ENCODE measurements at places on chromosomes 2 and 18.

- DNase-seq: no peak
Observed at GRCh38 chr18:35919179-35919578, 53.3 kb upstream of the RMP24 start.

- DNase-seq: peak; percentile 48
Observed at GRCh38 chr2:9310798-9311197, 104.2 kb downstream of the ASAP2 start.

DNA sequence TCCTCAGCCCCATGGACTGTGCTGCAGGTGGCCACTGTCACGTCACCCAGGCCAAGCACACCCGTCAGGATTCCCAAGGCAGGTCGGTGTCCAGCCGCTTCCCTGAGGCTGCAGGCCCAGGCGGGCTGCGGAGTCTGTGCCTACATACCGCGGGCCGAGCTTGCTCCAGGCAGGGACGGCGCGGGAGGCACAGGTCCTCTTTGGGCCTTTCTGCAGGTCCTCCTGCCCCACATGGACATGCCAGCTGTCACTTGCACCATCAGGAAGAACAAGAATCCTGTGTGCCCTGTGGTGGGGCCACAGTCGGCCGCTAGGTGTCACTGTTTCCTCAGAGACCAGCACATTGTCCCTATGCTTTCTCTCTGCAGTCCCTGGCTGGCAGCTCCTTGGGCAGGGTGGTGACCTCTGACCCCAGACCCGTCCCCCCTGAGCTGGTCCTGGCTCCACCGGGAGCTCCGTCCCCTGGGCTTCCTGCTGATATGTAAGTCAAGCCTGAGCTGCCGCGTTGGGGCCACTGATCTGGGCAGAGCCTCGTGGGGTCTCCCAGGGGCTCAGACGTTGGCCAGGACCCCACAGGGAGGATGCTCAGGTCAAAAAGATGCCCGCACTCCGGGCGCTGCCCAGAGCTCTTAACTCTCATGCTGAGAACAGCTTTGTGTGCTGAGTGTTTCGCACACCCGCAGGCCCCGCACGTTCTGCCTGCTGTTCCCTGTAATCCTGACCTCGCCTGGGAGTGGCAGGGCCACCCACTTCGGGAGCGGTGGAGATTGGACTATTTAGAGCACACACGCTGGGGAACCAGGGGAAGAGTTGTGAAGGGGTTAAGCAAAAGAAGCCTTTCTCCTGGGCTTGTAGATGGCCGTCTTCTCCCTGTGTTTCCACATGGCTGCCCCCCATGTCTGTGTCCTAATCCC is 17.3 kb upstream of the AGXT start:
- peak; percentile 68 for DNase-seq

- no peak for DNase-seq
Observed at GRCh38 chr18:77369644-77370043, 120.0 kb downstream of the GALR1 start.

DNA sequence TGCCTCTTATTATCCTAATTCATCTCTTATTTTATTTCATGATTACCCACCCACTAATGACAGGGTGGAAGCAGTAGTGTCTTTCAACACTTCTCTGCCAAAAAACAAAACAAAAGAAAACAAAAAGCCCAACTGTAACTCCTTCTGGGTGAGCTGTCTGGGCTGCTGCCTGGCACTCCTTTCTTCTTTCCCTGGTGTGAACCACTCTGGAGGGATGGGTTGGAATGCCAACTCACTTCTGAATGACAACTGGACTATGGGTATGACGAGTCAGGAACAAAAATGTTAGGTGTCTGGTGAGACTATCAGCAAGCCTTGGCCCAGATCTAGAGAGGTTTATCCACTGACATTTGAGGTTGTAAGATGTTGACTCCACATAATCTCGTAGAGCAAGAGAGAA is 88.3 kb upstream of the ITGB6 start:
- DNase-seq: no peak

GRCh38 chr2:38692636-38693318 is 26.9 kb downstream of the GALM start:
- DNase-seq: no peak

GRCh38 chr2:98357849-98358248 is 11.6 kb downstream of the CNGA3 start:
- DNase-seq: no peak

- peak; percentile 5 for DNase-seq
Observed at GRCh38 chr18:46542545-46542944, 114.5 kb downstream of the LOXHD1 start.

DNA sequence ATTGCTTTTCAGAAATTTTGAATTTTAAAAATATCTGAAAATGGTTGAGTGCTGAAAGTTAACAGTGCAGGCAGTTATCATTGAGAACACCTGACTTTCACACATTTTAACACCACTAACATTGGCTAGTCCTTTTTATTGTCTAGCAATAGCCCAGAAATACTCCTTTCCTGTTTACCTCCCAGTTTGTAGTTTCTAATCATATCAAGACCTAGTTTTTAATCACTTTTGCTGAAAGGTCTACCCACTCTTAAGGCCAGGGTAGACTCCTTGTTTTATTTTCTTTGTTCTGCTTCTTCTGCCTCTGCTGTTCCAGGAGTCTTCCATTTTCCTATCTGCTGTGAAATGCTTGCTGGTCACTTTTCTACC is 72.1 kb downstream of the UBE2E3 start:
- no peak for DNase-seq

DNA sequence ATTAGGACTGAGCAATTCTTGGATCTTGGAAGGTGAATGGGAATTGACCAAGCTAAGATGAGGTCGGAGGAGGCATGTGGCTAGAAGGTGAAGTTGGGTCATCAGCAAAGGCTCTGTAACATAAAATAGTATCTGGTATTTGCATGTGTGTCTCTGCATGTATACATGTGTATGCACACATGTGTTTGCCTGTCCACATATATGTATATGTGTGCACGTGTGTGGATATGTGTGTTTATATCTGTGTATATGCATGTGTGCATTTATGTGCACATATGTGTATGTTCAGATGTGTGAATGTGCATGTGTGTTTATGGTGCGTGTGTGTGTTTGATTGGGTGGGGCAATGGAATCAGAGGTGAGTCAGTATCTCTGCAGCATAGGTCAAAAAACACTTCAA is 664.3 kb downstream of the CNTNAP5 start:
- no peak for DNase-seq

DNA sequence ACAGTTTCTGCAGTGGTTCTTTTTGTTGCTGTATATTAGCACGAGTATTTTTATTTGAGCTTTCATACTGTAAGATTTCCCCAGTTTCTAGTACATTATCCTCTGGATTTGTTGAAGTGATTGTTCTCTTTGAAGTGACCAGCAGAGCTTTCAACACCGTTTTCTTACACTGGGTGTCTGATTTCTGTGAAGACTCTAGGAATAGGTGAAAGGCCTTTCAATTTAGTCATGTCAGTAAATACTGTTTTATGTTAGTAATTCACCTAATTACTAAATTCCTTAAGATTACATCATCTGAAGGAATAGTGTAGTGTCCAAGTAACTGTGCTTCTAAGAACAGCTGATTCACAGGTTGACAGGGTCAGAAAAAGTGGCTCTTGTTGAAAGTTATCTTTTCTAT is 2.3 kb downstream of the PPM1B start:
- DNase-seq: peak; percentile 7

DNA sequence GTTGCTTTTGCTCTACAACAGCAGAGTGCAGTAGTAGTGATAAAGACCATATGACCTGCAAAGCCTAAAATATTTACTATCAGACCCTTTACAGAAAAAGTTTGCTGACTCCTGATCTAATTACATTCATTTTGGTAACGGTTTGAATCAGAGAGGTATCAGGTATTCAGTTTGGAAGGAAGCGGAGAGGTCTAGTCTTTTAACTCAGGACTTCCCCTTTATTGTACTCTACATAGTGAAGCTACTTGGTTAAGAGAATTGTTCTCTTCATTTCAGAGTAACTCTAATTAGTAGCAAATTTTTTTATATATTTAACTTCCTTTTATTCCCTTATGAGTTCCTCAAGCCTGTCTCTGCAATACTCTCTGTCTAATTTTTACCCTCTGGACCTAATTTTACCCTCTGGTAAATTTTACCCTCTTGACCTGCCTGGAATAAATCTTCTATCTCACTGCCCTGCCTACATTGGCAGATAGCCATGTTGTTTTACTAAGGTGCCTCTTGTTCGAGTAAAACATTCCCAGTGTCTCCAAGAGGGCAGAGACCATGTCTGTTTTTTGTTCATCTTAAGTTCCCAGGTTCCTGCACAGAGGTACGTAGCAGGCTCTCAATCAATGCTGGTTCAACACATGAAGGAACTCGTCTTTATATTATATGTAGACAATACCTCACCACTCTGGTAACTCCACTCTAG is 170.6 kb downstream of the DNAH6 start:
- DNase-seq: no peak

DNA sequence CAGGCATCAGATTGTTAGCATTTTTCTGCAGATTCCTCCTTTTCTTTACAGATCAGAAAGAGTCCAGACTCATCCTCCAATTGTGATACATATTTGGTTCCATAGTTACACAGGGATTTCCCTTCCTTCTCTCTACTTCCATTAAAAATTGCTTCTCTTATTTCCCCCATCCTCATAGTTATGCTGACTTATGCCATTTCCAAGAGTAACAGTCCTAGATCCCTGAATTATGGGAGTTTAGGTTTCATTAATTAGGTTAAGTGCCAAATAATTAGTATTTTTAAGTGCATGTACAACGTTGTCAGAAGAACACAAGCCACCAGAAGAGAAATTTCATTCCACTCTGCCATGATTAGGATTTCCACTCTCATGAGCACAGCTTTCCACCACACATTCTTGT is 198.5 kb downstream of the BARD1 start:
- DNase-seq: no peak

DNA sequence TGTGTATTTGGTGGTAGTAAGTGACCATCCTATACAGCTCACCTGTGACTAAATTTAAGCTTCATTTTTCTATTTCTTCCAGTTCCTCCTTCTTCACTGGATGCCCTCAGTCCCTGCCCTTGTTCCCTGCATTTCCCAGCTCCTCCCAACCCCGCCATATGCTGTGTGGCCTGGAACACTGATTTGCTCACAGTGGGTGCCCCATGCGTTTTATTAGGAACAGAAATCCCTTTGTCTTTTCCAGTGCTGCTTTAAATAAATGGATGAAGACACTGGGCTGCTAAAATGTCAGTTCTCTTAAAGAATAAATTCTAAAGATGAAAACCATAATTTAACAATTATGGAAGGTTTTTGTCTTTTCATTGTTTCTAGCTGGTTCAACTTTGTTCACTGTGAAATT is 477.3 kb downstream of the DCDC2C start:
- DNase-seq: no peak

DNA sequence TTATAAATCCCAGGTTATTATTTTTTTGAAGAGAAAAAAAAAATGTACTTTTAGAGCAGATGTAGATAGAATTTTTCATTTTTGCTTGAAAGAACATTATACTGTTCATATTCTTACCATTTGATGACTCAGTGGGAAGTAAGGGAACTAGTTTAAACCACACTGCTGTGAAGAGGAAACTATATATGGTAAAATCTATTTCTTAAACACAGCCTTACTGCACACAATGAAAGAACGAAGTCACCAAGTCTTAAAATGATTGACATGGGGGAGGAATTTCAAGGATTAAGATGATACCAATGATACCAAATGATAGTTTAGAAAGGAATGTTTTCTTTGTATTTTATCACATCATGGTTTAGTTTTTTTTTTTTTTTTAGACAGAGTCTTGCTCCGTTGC is 5.0 kb downstream of the ACTR2 start:
- DNase-seq: peak; percentile 57

GRCh38 chr2:152036611-152037469 is 62.0 kb downstream of the CACNB4 start:
- peak; percentile 65 for DNase-seq

DNA sequence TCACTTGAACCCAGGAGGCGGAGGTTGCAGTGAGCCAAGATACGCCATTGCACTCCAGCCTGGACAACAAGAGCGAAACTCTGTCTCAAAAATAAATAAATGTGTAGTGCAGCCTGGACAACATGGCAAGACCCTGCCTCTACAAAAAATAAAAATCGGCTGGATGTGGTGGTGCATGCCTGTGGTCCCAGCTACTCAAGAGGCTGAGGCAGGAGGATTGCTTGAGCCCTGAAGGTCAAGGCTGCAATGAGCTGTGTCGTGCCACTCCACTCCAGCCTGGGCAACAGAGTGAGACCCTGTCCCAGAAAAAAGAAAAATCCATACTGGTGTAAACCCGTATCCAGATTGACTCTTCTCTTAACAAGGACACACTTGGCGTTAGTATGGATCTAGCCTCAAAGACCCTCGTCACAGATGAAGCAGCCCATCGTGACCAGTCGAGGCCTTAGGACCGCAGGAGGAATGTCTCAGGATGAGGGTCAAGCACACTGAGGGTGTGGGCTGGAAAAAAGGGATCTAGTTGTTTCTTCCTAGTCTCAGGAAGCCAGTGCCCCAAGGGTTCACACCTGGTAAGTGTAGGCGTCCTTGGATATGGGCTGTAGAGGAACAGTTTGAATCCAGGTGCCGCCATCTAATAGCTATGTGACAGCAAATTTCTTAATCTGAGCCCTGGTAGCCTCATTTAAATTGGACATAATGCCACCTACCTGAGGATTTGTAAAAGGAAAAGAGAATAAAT is 4.0 kb upstream of the GPBAR1 start:
- DNase-seq: no peak

GRCh38 chr18:45330170-45330594 is 285.1 kb upstream of the SLC14A2 start:
- no peak for DNase-seq

DNA sequence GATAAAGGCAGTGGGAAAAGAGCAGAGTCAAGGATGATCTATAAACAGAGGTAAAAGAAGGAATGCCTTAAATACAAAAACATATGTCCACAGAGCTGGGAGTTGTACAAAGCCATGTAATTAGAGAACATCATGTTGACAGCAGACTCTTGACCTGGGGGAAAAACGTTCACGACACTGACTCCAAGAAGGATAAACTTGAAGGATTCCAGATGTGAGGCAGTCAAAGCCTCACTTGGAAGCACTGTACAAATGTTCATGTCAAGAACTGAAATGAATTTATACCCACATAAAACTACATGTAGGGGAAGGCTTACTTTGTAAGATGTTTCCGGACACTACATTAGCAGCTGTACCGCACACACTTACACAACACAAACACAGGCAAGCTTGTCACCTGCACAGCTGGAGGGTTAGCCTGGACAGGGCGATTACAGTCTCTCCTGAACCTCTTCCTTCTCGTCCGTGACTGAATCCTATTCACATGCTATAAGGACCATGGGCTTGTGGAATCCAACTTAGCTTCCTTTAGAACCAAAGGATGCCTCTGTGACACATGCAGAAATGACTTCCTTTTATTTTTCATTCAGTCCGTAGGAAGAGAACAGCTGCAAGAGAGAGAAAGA is 88.6 kb downstream of the SH3YL1 start:
- DNase-seq: no peak

DNA sequence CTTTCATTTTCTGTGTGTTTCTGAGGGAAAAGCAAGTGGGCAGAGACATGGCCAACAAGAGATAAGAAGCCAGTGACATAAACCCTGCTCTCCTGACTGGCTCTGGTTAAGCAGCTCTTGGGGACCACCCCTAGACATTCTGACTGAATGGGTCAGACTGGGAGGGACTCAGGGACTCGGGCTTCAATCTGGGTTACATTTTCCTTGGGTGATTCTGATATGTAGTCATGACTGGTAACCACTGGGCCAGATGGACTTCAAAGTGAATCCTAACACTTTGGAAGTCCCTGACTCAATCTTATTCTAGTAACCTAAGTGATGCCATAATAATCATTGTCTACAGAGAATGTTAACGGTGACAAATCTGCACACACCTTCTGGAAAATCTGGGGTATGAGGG is 397.8 kb downstream of the NBAS start:
- no peak for DNase-seq
